ENCODE measurements at places on chromosomes 3 and 15. TPM values are rescaled to one million over a fixed set of nuclear protein-coding genes. Genes with fewer than 3 reads are reported as not detected.

The P2RY12 gene
- not detected for total RNA-seq

The SKOR1 gene
- total RNA-seq: 0.03 TPM

The A4GNT gene
- total RNA-seq: not detected

The LPP gene
- total RNA-seq: 11.3 TPM

The GOLGA8S gene
- total RNA-seq: 0.18 TPM

The PSTPIP1 gene
- total RNA-seq: not detected

The CAMP gene
- total RNA-seq: not detected

The MCTP2 gene
- not detected for total RNA-seq

The ACTRT3 gene
- total RNA-seq: 3.2 TPM

The SIDT1 gene
- total RNA-seq: 0.19 TPM

The IL17RB gene
- 0.83 TPM for total RNA-seq

The GCNT3 gene
- total RNA-seq: 179 TPM

The COL8A1 gene
- total RNA-seq: not detected

The SEMA5B gene
- total RNA-seq: 0.45 TPM

The PPP1R2 gene
- 17.1 TPM for total RNA-seq

The TMEM212 gene
- total RNA-seq: not detected

The XIRP1 gene
- total RNA-seq: 0.07 TPM

Data from A549 treated with DMSO at 1 μM for 4 hours (cell line).